Activated CD8-positive, alpha-beta T cell treated with anti-CD3 and anti-CD28 coated beads, Interleukin-2, amount 10 ng/mL, durations not matched to agents 7 days and 5 days (primary cell): ENCODE measurements at places on chromosomes 16 and 17. TPM values are rescaled to one million over a fixed set of nuclear protein-coding genes. Genes with fewer than 3 reads are reported as not detected.

The PERCC1 gene
- total RNA-seq: 0.37 TPM

The SLC47A1 gene
- not detected for total RNA-seq

The FBXO39 gene
- total RNA-seq: 1.5 TPM

The TIGD7 gene
- total RNA-seq: 5.6 TPM

The CHD9 gene
- total RNA-seq: 32.1 TPM

The GJD3 gene
- total RNA-seq: not detected

The TEKT1 gene
- total RNA-seq: not detected

The TEX19 gene
- not detected for total RNA-seq

The OSGIN1 gene
- 0.26 TPM for total RNA-seq

The HOXB1 gene
- total RNA-seq: not detected

The NXN gene
- 0.97 TPM for total RNA-seq

The CMTM2 gene
- total RNA-seq: 0.82 TPM

The MFAP4 gene
- not detected for total RNA-seq

The HAP1 gene
- 0.08 TPM for total RNA-seq

The ABCA10 gene
- total RNA-seq: 0.32 TPM

The FAM83G gene
- total RNA-seq: 4.5 TPM

The PIRT gene
- not detected for total RNA-seq

The ATP2A3 gene
- 341 TPM for total RNA-seq

The CNTNAP1 gene
- total RNA-seq: 0.71 TPM

The HCRT gene
- total RNA-seq: not detected

The MRPL38 gene
- 89.0 TPM for total RNA-seq

The WNT9B gene
- not detected for total RNA-seq

The KRT36 gene
- total RNA-seq: not detected

The HIRIP3 gene
- total RNA-seq: 47.3 TPM

The FMNL1 gene
- total RNA-seq: 395 TPM

The FAHD1 gene
- total RNA-seq: 14.5 TPM

The MARVELD3 gene
- not detected for total RNA-seq

The CCDC154 gene
- 1.5 TPM for total RNA-seq

The SMIM36 gene
- total RNA-seq: not detected

The GP2 gene
- total RNA-seq: not detected

The ZNF213 gene
- total RNA-seq: 10.8 TPM

The AOC3 gene
- total RNA-seq: 1.4 TPM

The NPIPA8 gene
- 0.23 TPM for total RNA-seq

The TBX4 gene
- total RNA-seq: not detected

The NPB gene
- 0.55 TPM for total RNA-seq

The CPHXL2 gene
- not detected for total RNA-seq

The CCL14 gene
- not detected for total RNA-seq

The PSMD11 gene
- total RNA-seq: 100 TPM

The PRR14 gene
- 87.6 TPM for total RNA-seq

The PIPOX gene
- 0.53 TPM for total RNA-seq

The SMIM5 gene
- total RNA-seq: 0.31 TPM

The MSLN gene
- total RNA-seq: not detected

The ATXN7L3 gene
- total RNA-seq: 120 TPM

The TIMP2 gene
- 3.8 TPM for total RNA-seq

The RTN4RL1 gene
- 0.10 TPM for total RNA-seq
